ENCODE measurements at places on chromosomes 12 and 14. TPM values are rescaled to one million over a fixed set of nuclear protein-coding genes. Genes with fewer than 3 reads are reported as not detected.

TSPAN8 gene
- 0.30 TPM for total RNA-seq

STAT2 gene
- total RNA-seq = 187 TPM

A2M gene
- total RNA-seq = not detected

DNAH10 gene
- 0.32 TPM for total RNA-seq

SERPINA1 gene
- 6.7 TPM for total RNA-seq

FAM181A gene
- not detected for total RNA-seq

KIF21A gene
- 12.9 TPM for total RNA-seq

AKAP3 gene
- total RNA-seq = 4.1 TPM

PARP11 gene
- total RNA-seq = 26.0 TPM

SERPINA5 gene
- 0.99 TPM for total RNA-seq

ACSS3 gene
- total RNA-seq = not detected

PMCH gene
- total RNA-seq = 1.2 TPM

KLRK1 gene
- total RNA-seq = 141 TPM

TAS2R10 gene
- total RNA-seq = not detected

TROAP gene
- 0.98 TPM for total RNA-seq

WSB2 gene
- total RNA-seq = 25.8 TPM

LHX5 gene
- total RNA-seq = not detected

TTC9 gene
- 22.6 TPM for total RNA-seq

LRFN5 gene
- total RNA-seq = not detected

CREBL2 gene
- total RNA-seq = 37.2 TPM

ACRBP gene
- total RNA-seq = 8.9 TPM

STYX gene
- total RNA-seq = 36.9 TPM

TSHR gene
- total RNA-seq = 0.75 TPM

ZNF84 gene
- total RNA-seq = 26.6 TPM

CMA1 gene
- total RNA-seq = not detected

ZFHX2 gene
- 0.44 TPM for total RNA-seq

WNT5B gene
- not detected for total RNA-seq

SPIC gene
- total RNA-seq = not detected

ART4 gene
- total RNA-seq = not detected

ARHGEF25 gene
- 0.68 TPM for total RNA-seq
